Muscle of arm (tissue), 14 donors: ENCODE measurements at places on chromosomes 3 and 15. TPM values are rescaled to one million over a fixed set of nuclear protein-coding genes. Genes with fewer than 3 reads are reported as not detected.

ESYT3 gene
- polyA plus RNA-seq: 29.3 TPM

C2CD4A gene
- polyA plus RNA-seq: 0.05 TPM

ARGFX gene
- not detected for polyA plus RNA-seq

UCN2 gene
- polyA plus RNA-seq: not detected

CAMP gene
- 3.5 TPM for polyA plus RNA-seq

PLCB2 gene
- polyA plus RNA-seq: 5.4 TPM

CLSTN2 gene
- polyA plus RNA-seq: 2.9 TPM

PLSCR2 gene
- polyA plus RNA-seq: not detected

GNAT1 gene
- not detected for polyA plus RNA-seq

DLL4 gene
- polyA plus RNA-seq: 14.2 TPM

BUB1B gene
- 17.0 TPM for polyA plus RNA-seq

SOX2 gene
- 0.63 TPM for polyA plus RNA-seq

ZNF80 gene
- not detected for polyA plus RNA-seq

GDPGP1 gene
- 2.7 TPM for polyA plus RNA-seq

A4GNT gene
- polyA plus RNA-seq: 0.13 TPM

P2RY14 gene
- polyA plus RNA-seq: 1.9 TPM

TIGIT gene
- polyA plus RNA-seq: 0.41 TPM

SENP7 gene
- polyA plus RNA-seq: 41.3 TPM
